ENCODE measurements at places on chromosomes 16 and 17. TPM values are rescaled to one million over a fixed set of nuclear protein-coding genes. Genes with fewer than 3 reads are reported as not detected.

Gene LITAF
- 89.9 TPM for total RNA-seq

Gene PYY
- total RNA-seq: not detected

Gene PRSS33
- total RNA-seq: not detected

Gene SLX4
- total RNA-seq: 6.1 TPM

Gene HOXB1
- total RNA-seq: not detected

Gene PHOSPHO1
- not detected for total RNA-seq

Gene C1QTNF1
- 28.3 TPM for total RNA-seq
